ENCODE measurements at places on chromosomes 2 and 18. TPM values are rescaled to one million over a fixed set of nuclear protein-coding genes. Genes with fewer than 3 reads are reported as not detected.

DNA sequence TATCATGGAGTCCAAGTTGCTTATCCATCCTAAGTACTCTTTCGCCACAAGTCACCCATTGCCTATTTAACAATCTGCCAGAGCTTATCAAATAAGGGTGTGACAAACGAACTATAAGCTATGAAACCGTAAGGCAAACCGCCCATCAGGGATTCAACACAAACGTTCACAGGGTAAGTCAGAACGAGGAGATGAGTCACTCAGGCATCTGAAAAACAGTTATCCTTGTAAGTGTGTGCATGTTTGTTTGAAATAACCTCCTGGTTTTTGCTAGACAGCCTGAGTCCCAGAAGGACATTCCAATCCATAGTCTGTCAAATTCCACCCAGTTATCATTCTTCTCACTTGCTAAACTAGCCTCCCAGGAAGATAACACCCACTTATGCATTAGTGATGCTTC, 299.1 kb downstream of the PAX3 start:
- no peak for DNase-seq

DNA sequence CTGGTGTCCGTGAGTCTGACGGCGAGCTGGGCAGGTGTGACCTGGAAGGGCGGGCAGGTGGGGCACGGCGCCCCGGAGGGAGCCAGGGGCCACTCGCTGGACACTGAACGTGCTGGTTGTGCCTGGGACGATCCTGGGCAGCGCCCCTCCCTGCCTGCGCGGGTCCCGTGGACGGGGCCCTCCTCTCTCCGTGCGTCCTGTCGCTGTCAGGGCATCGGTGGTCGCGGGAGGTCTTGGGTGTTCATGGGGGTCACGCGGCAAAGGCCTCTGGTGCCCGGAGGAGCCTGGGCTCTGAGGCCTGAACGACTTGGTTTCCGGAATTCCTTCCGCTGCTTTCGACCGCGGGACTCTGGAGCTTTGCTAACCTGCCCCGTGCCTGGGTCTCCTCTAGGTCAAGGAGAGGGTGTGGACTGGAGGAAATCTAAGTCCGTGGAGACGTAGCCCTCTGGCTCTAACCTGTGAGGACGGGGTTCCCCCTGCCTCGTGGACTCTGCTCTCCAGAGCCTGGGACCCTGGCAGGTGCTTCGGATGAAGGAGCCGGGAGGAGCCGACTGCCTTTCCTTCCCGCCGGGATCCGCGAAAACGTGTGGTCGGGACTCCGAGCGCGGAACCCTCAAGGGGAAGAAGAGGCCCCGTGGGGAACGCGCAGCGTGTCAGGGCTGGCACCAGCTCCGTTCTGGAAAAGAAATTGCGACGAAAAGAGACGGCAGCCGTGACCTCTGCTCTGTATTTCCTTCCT, 14.7 kb downstream of the SOX11 start:
- DNase-seq = no peak

The CD8B2 gene
- not detected for total RNA-seq

DNA sequence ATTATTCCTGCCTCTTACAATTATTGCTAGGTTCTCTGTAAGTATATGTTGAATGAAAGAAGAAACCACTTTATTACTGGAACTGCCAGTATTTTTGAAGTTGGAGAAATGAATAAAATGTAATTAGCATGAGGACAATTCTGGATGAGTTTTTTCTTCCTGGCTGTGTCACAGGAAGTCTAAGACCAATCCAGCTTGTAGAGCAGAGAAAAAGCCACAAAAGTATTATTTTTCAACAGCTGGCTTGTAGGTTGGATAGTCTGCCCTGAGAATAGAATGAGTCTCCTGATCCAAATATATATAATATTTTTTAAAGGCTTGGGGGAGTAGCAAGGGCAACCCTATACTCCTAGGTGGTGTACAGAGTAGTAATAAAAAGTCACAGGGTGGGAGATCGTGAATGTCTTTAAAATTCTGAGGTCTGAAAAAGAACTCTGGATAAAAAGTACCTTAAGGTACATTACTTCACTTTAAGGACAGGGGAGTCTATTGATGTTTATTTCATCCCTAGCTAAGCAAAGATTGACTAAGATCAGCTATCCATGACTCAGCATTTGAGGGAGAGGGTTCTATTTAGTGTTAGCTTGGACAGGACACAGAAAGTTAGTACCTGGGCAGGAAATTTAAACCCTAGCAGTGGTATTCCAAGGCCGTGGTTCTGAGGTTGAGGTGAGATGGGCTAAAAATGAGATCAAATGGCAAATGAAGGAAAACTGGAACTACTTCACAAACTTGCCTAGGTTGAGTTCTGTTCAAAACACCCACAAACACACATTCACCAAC, 31.7 kb downstream of the SLC40A1 start:
- DNase-seq = no peak

DNA sequence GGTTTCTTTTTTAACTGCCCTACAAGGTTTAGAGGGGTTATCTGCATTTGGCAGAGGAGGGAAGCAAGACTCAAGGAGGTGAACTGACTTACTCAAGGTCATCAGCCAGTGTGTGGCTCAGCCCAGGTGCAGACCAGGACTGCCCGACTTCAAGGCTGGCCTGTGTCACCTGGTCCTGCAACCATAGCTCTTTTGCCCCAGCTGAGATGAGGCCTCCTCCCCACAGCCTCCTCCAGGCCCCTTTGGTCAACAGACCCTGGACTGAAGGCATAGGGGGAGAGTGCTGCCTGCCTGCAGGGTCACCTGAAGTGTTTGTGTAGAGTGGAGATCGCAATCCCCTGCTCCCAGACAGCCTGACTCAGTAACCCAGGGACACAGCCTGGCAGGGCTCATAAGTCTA, 168.5 kb upstream of the GLI2 start:
- DNase-seq = peak; percentile 34

DNA sequence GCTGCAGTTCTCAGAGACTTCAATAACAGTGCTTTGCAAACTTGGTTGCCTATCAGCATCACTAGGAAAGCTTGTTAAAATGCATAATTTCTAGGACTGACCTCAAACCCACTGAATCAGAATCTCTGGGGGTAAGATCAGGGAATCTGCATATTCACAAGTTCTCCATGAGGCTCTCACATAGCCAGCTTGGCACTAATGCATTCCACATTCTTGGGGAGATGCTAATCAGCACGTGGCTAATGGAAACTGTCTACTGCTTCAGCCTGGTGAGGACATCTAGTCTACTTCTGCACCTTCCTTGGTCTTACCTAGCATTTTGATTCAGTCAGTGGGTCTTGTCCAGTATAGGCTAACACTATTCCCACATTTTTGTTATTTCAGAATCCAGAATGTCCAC, 56.3 kb downstream of the RBKS start:
- DNase-seq = no peak

The PXDN gene
- 576 TPM for total RNA-seq

DNA sequence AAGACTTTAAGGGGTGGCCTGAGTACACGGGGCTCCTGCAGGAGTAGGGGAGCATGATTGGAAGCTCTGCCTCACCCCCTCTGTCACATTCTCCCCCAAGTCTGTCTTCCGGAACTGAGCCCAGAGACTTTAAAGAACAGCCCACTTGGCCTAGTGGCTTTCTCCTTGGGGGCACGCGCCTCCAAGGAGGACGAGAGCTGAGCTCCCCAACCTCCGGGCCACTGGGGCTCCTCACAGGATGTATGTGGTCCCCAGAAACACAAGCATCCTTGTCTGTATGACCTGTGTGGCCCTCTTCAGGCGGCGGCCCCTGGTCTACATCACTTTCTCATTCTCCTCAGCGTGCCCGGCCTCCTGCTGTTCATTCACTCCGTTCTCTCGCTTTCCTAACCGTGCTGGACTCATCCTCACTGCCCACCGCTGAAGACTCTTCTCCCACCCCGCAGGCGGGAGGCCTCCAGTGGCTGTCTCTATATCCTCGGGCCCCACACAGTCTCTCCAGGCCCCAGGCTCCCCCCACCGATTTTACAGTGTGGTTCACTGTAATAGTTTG, 23.7 kb downstream of the KCNF1 start:
- DNase-seq = peak; percentile 75

The FBXO15 gene
- 0.92 TPM for total RNA-seq

- DNase-seq = no peak
Observed at GRCh38 chr2:73131807-73132206, 19.1 kb upstream of the RAB11FIP5 start.

The CAPN14 gene
- total RNA-seq = 0.10 TPM

The STAMBP gene
- 32.1 TPM for total RNA-seq

- DNase-seq = no peak
Observed at GRCh38 chr2:105761931-105762515, 17.3 kb downstream of the NCK2 start.

The EPC2 gene
- total RNA-seq = 29.3 TPM

The ALPG gene
- total RNA-seq = not detected

DNA sequence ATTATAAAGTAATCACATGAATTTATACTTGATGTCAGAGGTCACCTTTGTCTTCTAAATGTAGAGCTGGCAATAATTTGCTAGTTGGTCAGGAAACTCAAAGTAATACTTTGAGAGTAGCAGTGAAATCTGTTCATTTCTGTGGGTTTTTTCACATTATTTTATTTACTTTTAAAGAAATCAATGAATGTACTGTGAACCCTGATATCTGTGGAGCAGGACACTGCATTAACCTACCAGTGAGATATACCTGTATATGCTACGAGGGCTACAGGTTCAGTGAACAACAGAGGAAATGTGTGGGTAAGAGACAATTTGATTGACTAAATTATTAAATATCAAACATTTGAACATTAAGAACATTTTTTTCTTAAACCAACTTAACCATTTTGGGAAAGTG, 203.0 kb upstream of the RASGRP3 start:
- no peak for DNase-seq

DNA sequence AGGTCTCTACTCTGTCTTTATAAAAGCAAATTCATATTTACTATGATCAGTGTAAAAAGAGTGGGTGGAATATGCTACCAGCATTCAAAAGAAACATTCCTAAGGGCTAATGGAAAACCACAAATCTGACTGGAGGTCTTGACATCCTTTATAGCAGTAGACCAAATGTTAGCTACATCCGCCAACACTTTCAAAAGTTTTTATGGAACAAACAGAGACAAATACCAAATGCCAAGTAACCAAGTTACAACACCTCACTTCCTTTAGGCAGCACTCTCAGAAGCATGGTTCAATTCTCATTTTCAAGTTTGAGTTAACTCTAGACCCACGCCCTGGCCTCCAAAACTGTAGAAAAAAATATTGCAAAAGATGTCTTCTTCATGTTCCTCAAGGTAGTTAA, 78.3 kb upstream of the SETBP1 start:
- DNase-seq = no peak

The CCDC74A gene
- 3.0 TPM for total RNA-seq

- DNase-seq = no peak
Observed at GRCh38 chr2:75237296-75237695, 38.0 kb upstream of the TACR1 start.

DNA sequence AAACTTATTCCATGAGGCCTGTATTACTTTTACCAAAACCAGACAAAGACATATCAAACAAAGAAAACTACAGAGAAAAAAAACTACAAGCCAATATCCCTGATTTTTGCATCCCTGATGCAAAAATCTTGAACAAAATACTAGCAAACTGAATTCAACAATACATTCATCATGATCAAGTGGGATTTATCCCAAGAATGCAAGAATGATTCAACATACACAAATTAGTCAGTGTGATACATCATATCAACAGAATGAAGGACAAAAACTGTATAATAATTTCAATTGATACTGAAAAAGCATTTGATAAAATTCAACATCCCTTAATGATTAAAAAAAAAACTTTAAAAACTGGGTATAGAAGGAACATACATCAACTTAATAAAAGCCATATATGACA, 106.8 kb downstream of the SLC39A10 start:
- DNase-seq = no peak

- no peak for DNase-seq
Observed at GRCh38 chr2:236861196-236861875, 224.4 kb upstream of the COPS8 start.

GRCh38 chr2:42325609-42326008, 35.4 kb downstream of the COX7A2L start:
- DNase-seq = no peak

DNA sequence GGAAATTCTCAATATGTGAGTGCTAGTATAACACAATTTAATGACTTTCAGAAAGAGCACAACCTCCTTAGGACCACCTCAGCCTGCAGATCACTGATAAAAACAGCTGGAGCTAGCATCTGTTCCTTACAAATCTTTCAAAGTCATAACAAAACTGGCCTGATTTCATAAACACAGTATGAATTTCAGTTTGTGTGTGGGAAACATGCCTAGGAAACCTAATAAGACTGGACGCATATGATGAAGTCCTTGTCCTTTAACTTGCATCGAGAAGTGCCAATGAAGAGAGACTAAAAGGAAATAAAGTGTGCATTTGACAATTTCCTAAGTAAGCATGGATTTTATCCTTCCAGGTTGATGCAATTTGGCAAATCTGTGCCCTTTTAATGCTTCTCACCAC, 74.1 kb upstream of the KLHL14 start:
- DNase-seq = no peak

The RNF152 gene
- 137 TPM for total RNA-seq

GRCh38 chr18:3012136-3013023, 564 bp downstream of the LPIN2 start:
- DNase-seq = no peak

The KIAA2012 gene
- total RNA-seq = not detected

DNA sequence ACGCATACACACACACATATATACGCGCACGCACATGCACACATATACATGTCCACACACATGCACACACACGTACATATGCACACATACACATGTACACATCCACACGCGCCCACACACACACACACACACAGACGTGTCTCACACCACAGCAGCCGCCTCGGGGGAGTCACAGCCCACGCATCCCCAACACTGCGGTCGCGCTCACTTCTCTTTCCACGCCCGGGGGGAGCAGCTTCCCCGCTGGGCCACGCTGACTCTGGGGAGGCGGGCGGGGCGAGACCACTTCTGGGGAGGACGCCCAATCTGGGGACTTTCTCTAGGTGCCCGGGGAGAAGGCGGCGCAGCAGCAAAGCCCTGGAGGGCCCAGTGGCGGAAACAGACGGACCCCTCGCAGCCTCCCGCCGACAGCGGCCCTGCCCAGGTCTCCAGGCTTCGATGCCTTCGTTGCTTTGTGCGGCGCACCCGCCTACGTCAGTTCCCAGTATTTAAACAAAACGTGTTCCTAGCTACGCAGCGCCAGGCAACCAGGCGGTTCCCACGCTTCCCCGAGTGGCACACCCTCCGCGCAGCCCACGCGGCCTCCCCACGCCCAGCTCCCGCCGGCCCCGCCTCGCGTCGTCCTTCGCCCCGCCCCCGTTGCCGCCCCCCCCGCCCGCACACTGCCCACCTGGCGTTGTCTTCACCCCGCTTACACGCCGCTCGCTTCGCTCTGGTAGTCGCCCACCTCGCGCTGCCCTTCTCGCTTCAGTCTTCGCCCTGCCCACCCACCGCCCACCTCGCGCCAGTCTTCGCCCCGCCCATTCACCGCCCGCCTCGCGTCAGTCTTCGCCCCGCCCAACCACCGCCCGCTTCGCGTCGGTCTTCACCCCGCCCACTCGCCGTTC, 810 bp upstream of the RBFA start:
- peak; percentile 100 for DNase-seq

Data from chondrocyte (in vitro differentiated cells).